ENCODE measurements at places on chromosomes 3 and 15. TPM values are rescaled to one million over a fixed set of nuclear protein-coding genes. Genes with fewer than 3 reads are reported as not detected.

Gene CYP19A1
- 2.2 TPM for total RNA-seq

DNA sequence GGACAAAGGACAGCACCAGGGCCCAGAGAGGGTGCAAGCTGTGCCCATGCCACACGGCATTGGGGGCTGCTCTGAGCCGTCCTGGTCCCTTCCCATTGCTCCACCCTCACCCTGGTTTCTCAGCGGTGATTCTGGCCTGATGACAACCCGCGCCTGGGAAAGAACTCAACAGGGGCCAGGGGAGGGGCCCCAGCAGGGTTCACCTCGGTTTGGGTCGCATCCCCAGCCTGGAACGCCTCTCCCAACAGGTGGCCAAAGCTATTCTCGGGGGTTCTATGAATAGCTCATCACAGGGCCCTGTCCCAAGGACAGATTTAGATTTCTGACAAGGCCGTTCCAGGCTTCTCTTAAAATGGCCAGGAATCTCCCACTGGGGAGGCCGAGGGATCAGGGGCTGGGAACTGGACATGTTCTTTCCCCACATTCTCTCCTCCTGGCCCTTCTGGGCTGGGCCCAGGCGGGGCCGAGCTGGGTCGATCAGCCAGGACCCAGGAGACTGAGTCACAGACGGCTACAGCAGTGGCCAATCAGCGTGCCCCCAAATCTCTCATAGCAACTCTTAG, 17.9 kb downstream of the GRIP2 start:
- DNase-seq: peak; percentile 48

GRCh38 chr15:97504031-97504792, 456.3 kb upstream of the ARRDC4 start:
- DNase-seq: no peak

DNA sequence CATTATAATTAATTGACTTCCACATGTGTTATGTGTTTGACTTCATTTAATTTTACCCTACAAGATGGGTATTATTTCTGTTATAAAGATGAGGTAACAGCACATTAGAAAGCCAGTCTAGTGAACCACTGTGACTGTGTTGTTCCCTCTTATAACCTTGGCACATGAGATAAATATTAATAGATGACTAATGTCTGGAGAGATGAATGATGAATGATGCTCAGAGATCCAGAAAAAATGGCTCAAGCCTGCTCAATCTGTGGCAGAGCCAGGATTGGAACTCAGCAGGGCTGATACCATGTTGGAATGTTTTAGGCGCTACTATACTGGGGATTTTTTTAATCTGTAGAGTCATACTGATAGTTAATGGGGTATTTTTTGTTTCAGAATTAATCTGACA, 118.8 kb upstream of the PTX3 start:
- peak; percentile 5 for DNase-seq

- no peak for DNase-seq
Observed at GRCh38 chr15:43238671-43239131, 17.9 kb upstream of the EPB42 start.

DNA sequence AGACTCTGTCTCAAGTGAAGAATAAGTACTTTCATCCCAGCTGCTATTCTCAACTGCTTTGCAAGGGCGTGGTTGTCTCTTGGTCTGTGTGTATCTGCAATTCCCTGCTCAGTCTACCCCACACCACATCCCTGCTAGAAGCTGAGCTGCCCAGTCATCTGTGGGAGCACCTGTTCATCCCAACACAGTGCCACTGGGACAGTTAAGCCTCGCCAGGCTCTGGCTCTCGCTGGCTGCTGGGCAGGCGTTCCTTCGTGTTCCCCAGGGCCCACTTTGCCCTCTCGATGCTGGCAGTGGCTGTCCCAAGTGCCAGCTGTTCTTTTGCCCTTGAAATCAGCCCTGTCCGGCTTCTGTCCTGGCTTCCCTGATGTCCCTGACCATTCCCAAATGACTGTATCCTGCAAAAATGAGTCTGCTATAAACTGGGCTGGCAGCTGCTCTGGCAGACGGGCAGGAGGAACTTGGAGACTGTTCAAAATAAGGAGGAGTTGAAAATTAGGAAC, 91.6 kb upstream of the KLHL25 start:
- no peak for DNase-seq

DNA sequence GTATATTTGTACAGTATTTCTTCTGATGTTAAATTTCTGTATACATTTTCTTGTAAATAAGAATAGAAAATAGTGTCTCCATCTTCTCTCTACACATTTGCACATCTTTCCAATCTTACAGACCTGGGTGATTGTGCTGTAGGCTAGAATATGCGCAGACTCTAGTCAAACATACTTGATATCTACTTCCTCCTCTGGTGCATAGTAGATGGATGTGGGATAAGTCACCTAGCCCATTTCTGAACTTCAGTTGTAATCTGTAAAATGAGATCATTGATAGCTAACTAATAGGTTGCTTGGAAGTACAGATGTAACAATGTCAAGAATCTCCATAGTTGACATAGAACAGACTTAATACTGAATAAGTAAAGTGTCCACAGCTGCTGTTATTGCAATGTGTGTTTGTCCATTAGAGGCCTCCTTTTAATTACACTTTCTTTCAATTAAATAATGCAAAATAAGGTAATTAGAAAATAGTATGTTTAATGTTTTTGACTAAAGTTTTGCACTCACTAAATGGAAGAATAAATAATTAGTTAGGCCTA, 46.7 kb downstream of the ALCAM start:
- DNase-seq: no peak

GRCh38 chr3:124044956-124045355, 53.0 kb upstream of the ROPN1 start:
- DNase-seq: peak; percentile 50

- DNase-seq: peak; percentile 69
Observed at GRCh38 chr3:115691964-115692363, 68.7 kb downstream of the GAP43 start.

Gene APEH
- total RNA-seq: 98.8 TPM

DNA sequence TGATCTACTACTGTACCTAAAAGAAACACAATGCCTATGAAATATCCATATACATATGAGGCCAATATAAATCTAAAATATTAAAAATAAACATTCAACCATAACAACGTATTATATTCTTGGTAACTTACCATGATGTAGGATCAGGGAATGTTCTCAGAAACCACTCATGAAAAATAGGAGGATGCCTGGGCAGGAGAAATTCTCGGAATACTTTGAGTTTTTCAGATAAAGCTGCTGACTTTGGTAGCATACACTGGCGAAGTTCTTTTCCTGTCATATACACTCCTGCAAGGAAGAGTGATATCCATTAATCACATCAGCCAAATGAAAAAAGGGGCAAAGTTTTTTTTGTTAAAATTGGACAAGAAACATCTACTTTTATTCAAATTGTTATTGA, 11.3 kb upstream of the XRN1 start:
- DNase-seq: no peak

DNA sequence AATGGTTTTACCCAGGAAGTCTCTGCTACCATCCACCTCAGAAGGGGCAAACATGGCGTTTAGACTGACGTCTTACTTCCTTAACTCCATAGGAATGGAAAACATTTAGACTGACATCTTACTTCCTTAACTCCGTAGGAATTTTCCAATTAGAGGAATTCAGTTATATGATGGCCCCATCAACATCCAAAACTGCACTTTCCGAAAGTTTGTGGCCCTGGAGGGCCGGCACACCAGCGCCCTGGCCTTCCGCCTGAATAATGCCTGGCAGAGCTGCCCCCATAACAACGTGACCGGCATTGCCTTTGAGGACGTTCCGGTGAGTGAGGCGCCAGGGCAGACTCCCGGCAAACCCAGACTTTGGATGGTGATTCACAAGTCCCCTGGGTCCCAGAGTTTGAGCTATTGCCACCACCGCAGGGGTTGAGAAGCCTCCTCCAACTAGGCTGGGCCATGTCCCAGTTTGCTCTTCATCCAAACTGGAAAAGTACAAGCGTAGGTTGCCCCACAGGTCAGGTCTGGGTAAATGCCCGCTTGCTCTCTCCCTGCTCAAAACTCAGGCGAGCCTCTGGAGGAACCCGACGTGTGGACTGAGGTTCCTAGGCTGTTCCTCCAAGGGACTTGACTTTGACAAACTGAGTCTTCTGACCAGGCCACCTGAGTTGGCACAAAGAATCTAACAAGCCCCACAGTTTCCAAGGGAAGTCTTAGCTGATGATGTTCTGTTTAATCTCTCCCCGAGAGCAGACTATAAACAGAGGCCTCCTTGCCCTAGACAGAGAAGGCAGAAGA, 57.7 kb downstream of the MESD start:
- DNase-seq: peak; percentile 92

GRCh38 chr3:184716622-184717398, 4.9 kb upstream of the MAGEF1 start:
- peak; percentile 91 for DNase-seq

DNA sequence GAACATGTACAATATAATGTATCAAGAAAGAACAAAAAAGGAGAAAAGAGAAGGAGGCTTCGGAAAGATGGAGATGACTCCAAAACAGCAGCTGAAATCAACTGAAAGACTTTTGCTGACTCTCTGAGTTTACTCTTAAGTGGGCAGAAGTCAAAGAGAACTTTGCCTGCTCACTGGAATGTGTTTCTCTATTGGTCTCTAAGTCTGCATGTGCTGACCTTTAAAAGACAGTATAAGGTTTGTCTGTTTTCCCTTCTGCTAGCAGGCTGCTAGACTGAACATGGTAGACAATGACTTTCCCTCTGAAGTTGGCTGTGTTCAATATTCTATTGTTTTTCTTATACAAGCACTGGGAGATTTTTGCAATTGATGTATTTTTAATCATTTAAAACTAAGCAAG, 7.2 kb upstream of the MAP4 start:
- DNase-seq: peak; percentile 1

Gene PEX5L
- 0.59 TPM for total RNA-seq

DNA sequence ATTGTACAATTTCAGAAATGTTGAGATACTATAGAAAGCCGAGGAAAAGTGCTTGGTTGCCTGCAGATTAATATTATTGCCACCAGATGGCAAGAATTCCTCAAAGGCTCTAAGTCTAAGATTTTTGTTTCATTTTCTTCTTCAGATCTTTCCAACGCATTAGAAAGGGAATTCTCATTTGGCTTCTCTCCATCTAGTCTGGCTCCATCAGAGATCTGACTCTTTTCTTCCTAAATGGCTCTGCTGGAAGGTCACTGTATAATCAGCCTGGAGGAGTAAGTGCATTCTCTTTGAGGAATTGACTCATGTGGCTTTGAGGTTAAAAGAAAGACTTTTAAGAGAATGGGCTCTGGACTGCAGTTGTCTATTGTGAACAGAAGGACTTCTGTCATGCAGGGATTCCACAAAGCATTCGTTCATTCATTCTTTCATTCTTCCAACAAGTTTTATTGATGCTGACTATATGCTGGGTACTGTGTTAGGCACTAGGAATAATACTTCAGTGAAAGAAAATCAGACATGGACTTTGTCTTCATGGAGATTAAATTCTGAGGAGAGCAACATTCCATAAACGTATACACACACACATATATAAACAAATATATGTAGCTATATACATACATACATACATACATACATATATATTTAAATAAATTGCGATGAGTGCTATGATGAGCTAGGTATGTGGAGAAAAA, 55.3 kb downstream of the SLC28A2 start:
- peak; percentile 77 for DNase-seq

Gene ALS2CL
- total RNA-seq: 1.1 TPM

DNA sequence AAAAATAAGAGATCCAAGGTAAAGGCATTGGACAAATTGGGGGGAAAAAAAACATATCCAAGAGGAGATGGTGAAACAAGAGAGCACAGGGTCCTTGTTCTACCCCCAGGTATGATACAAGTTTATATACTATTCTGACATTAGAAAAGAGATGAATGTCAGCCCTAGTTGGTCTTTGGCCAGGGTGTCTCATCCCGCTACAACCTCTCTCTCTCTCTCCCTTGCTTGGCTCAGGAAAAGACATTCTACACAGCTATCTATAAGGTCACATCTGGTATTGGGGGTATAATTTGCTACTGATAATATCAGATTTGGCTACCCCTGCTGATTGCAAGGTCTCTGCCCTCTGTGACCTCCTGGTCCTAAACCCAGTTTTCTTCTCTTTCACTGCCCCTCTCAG, 117.2 kb downstream of the GOLIM4 start:
- DNase-seq: no peak

Gene PLA2G4D
- total RNA-seq: not detected

- no peak for DNase-seq
Observed at GRCh38 chr3:121894301-121894990, at the start of gene SLC15A2. Gene SLC15A2 (plus strand): TSS chr3:121894401. CDS start chr3:121894477, 76 bp downstream.

DNA sequence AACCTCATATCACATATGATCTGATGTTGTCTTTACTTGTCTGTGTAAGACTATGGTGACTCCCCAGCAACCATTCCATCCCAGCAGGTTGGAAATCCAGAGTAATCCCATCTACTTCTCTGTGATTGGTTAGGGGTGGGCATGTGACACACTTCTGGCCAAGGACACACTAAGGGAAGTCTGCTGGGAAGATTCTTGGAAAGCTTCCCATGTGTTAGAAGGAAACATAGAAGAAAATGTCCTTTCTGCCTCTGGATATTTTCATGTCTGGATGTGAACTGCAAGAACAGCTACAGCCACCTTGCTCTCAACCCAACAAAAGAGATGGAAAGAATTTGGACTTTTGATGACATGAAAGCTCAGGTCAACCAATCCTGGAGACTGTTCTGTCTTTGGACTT, 2.6 kb upstream of the UBE2Q2 start:
- peak; percentile 78 for DNase-seq

Gene CLDN16
- total RNA-seq: under 0.01 TPM

GRCh38 chr3:17459470-17459993, 282.9 kb downstream of the TBC1D5 start:
- DNase-seq: no peak

DNA sequence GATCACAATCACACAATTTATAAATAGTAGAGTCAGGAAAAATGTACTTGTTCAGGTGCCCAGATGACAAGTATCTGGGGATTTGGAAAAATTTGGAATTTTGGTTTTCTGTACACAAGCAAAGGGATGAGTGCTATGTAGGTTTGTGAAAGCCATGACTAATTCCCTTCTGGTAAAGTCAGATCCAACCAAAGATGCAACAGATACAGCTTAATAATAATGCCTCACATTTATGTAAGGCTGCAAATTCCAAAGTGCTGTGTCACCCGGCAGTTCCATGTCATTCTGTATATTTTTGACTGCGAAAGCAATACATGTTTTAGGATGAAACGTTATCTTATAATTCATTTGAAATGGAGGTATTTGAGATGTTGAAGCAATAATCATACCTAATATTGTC, 102.7 kb upstream of the AGBL1 start:
- DNase-seq: no peak

Gene ZSCAN2
- 14.7 TPM for total RNA-seq

Gene SNX1
- 51.0 TPM for total RNA-seq

Data from osteoblast (primary cell).